ENCODE measurements at places on chromosomes 4 and X.

- DNase-seq = no peak
Measured at GRCh38 chr4:106806158-106806797, 229.8 kb downstream of the DKK2 start.

DNA sequence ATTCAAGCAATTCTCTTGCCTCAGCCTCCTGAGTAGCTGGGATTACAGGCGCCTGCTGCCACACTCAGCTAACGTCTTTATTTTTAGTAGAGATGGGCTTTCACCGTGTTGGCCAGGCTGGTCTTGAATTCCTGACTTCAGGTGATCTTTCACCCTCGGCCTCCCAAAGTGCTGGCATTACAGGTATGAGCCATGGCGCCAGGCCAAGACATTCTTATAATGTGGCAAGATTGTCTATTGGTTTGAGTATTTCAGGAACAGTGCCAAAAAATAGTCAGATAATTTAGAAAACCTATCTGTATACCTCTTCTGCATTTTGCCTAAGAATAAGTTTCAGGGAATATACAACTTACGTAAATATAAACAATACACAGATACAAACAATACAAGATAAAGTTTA, 136.8 kb downstream of the TMA16 start:
- DNase-seq = no peak

DNA sequence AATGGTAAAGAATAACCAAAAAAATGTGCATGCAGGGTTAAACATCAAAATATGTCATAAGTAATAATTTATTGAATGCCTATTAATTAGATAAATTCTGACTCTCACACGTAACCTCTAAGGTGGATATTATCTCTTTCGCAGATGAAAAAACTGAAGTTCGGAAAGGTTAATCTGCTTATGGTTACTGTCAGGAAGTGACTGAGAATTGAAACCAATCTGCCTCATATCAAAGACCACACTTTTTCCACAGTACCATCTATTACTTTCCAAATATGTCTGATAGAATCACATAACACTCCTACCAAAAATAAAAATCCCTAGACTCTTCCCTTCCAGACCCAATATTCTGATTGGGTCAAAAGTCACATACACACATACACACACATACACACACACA, 6.2 kb downstream of the CHIC2 start:
- DNase-seq = no peak

DNA sequence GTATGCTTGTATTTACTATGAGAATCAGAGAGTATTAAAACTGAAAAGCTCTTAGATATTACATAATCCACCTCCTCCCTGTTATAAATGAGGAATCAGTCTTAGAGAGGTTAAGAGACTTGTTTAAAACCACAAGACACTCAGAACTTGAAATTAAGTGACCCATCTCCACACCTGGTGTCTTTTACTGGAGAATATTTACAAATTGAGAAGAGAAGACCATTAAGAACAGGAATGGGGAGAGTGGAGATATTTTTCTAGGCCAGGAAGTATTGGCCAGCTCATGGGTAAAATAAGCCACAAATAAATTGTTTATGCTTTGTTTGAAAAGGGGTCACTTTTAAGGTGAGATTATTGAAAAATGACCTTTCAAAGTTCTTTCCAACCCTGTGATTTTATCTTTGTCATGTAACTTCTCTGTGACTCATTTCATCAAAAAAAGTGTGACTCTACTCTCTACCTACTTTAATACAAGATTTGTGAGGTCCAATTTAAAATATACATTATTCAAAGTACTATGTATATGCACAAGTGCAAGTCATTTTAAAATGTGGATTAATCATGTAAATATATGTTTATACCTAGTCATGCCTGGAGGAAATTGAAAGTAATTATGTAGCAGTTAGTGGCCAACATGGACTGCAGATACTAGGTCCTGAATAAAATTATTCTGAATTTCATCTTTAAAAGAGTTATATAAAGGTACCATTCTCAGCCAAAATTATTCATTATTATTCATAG, 15.9 kb upstream of the COX7B2 start:
- no peak for DNase-seq

GRCh38 chr4:180641495-180641894, 1601.7 kb upstream of the TENM3 start:
- DNase-seq = no peak

GRCh38 chrX:154025230-154025629, 5.5 kb upstream of the IRAK1 start:
- DNase-seq = no peak

GRCh38 chr4:185597532-185598188, 62.4 kb upstream of the PDLIM3 start:
- peak; percentile 42 for DNase-seq

- no peak for DNase-seq
Measured at GRCh38 chr4:122584519-122584918, 36.3 kb downstream of the IL21 start.

DNA sequence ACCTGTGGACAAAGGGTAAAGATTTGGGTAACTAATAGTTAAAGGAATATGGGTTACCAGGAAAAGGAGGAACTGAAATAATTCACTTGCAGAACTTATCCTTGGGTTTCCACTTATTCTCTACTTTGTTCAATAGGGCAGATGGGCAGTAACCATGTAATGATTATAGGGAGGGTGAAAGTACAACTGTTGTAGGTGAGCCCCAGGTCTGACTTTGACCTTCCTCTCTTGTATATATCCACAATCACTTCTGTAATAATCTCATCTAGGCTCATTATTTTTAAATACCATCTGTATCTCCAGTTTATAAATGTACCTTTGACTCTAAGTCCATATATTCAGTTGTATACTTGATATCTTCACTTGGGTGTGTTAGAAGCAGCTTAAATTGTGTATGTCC, 32.1 kb downstream of the CXXC4 start:
- DNase-seq = no peak

DNA sequence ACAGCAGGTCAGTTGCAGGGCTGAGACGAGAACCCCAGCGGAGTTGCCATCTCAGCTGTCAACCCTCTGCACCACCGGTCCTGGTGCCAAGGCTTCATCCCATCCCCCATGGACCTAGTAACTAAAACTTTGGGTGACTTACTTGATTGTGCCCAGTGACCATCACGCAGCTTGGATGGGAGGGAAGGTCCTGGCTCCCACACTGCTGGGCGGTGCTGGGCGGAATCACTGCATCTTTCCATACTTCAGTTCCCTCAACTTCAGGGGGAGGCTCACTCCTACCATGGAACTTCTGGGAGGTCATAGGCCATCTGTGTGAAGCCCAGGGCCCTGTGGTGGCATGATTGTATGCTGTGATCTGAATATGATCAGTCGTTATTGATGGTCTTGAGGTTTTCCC, 26.2 kb upstream of the JAKMIP1 start:
- no peak for DNase-seq

DNA sequence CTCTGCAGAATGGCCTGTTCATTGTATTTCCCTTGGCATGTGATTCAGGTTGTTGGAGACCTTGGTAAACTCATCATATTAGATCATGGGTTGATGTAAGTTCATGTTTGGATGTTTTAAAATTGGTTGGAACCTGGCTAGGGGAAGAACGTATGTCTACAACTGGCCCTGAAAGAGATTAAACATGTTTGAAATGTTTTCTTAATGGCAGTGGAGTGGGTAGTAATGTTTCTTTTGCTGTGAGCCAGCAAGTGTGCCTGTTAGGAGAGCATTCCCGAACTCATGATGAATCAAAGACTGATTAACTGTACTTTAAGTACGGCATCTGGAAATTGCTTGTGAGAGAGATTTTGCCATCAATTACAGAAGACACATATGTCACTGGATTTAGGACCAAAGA, 44.5 kb upstream of the SLC4A4 start:
- DNase-seq = no peak

DNA sequence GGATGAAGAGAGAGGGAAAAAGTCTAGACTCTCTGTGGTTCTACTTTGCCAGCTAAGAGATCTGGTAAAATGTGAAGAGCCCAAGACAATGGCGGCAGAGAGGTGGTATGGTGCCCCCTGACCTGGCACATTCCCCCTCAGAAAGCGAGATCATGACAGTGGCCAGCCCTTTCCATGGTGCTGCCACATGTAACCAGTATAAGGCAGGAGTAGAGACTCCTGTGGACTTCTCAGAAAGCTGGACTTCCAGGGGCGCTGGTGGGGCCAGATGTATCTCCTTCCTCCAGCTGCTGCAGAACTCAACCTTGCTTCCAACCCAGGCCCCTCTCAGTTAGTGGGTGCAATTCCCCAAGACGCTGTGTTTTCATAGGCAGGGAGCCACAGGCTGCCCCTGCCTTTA, 9.6 kb downstream of the CTAG1A start:
- no peak for DNase-seq

DNA sequence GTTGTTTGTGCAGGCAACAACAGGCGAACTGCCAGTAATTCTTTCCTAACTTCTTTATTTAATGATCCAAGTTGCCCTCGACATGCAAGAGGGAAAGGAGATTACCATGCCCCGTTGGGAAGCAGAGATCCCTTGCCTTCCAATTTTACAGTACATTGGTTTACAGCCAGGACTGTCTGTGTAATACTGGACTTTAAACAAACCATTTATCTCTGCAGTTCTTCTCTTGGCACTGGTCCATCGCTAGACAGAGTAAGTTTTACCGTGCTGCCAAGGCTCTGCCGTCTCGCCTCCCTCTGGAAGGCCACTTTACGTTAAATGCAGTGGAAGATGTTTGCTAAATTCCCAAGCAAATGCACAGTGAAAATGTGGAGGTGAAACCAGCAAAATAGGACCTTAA, 660.3 kb upstream of the PRKX start:
- no peak for DNase-seq

DNA sequence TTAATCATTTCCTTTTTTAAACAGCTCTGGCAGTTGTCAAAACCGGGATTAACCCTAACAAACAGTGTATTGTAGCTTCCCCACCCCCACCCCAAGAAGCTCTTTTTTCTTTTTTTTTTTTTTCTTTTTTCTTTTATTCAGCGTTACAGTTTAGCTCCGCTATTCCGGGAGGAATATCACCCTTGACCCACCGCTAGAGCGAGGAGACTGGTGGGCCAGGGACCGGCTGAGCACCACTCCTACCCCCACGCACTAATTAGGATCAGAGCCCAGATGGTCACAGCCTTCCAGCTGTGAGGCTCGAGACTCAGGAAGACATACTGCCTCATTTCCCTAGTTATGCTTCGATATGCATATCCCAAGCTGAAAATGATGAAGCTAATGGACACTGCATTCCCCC, 2.0 kb downstream of the PARM1 start:
- no peak for DNase-seq

DNA sequence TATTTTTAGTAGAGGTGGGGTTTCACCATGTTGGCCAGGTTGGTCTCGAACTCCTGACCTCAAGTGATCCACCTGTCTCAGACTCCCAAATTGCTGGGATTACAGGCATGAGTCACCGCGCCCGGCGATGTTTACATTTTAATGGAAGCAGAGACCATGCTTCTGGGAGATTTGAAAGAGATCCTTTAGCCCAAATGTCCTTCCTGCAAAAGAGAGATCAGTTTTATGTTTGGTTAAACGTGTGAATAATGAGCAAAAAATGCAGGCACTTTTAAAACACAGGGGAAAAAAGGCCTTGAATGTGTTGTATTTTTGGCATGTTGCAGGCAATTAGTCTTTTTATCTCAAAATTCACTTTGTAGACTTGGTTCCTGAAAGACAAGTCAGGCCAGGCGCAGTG, 95.8 kb upstream of the ELOVL6 start:
- DNase-seq = no peak

- peak; percentile 85 for DNase-seq
Measured at GRCh38 chrX:318068-318738, 393 bp downstream of the GTPBP6 start.

GRCh38 chr4:176034936-176035335, 30.7 kb upstream of the WDR17 start:
- DNase-seq = no peak

DNA sequence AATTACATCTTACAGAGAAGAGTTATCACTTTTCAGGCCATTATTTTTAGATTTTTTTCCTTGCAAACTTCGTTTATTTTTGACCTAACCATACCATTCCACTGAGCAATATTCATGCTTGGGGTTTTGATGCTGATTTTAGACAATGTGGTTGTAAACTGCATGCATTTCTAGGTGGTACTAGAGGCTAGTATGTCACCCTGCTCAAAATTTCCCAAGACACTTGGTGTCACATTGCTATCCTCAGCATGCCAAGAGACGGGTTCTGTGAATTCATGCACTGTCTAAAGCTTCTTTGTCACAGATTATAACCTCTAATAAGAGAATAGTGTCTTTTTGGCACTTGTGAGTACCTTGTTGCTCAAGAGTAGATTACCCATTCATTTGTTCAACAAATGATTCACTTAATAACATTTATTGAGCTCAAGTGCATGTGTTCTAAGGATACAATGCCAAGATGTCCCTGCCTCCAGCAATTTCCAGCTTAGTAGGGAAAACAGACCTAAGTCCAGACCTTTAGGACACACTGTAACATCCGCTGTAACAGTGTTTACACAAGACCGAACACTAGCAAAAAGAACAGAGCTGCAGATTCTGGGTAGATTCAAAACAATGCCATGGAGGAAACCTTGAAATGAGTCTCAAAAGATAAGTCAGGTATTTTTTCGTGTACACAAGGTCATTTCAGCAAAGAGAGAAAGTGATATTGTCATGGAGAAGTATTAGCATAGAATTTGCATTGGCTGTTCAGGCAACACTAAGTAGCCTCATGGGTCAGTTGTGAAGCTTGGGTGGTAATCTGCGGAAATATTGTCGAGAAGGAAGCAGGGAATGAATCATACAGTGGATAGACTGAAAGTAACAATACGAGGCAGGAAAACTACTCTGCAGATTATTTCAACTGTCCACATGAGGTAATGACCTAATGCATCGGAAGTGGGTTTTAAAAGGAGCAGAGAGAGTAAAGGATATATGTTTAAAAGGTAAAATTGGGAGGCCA, 515.1 kb upstream of the ZFP42 start:
- no peak for DNase-seq

DNA sequence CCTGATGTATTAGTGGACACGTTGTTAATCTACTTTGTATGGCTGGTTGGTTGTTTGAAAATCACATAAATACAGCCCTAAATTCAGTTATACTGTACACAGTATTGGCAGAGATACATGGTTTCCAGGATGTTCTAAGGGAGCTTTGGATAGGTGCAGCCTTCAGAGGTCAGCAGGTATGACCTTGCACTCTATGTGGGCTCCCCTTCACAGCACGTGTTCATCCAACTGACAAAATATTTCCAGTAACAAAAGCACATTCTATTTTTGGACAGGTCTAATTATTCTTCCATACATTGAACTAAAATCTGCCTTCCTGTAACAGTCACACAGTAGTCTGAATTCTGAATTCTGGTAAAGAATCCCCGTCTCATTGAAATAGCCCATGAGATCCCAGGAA, 92.8 kb upstream of the RAPGEF2 start:
- no peak for DNase-seq
